ENCODE measurements at places on chromosomes 3 and 15. TPM values are rescaled to one million over a fixed set of nuclear protein-coding genes. Genes with fewer than 3 reads are reported as not detected.

Gene EXD1
- polyA plus RNA-seq: not detected

Gene DCUN1D1
- polyA plus RNA-seq: 16.4 TPM

Gene ARF4
- polyA plus RNA-seq: 119 TPM

Gene TGM4
- not detected for polyA plus RNA-seq

Gene SCG5
- polyA plus RNA-seq: 13.4 TPM

Gene HACL1
- polyA plus RNA-seq: 36.2 TPM

Gene EPHB1
- 1.7 TPM for polyA plus RNA-seq

Gene TRIM59
- polyA plus RNA-seq: 0.90 TPM

Gene KNL1
- polyA plus RNA-seq: 2.2 TPM

Gene ZNF502
- polyA plus RNA-seq: 0.89 TPM

Gene COPB2
- polyA plus RNA-seq: 52.7 TPM

Gene PLIN1
- polyA plus RNA-seq: 10.2 TPM

Gene CPEB1
- not detected for polyA plus RNA-seq

Gene SMARCC1
- 8.5 TPM for polyA plus RNA-seq

Gene EFHB
- not detected for polyA plus RNA-seq

Gene GOLGA6B
- polyA plus RNA-seq: 0.03 TPM

Gene TIGIT
- 0.06 TPM for polyA plus RNA-seq

Gene SI
- not detected for polyA plus RNA-seq

Gene PLCH1
- polyA plus RNA-seq: 0.11 TPM

Gene GOLGA8T
- polyA plus RNA-seq: 0.02 TPM

Gene PIF1
- polyA plus RNA-seq: 0.67 TPM

Gene ITGB5
- 53.0 TPM for polyA plus RNA-seq

Gene RBPMS2
- 7.9 TPM for polyA plus RNA-seq

Gene CLSTN2
- 0.78 TPM for polyA plus RNA-seq

Gene PLSCR2
- polyA plus RNA-seq: not detected

Gene LRRK1
- 1.4 TPM for polyA plus RNA-seq

Gene CPNE4
- not detected for polyA plus RNA-seq

Gene A4GNT
- polyA plus RNA-seq: not detected

Gene TGM5
- polyA plus RNA-seq: not detected

Gene B4GALT4
- 10.9 TPM for polyA plus RNA-seq

Gene CHRNA5
- polyA plus RNA-seq: 0.31 TPM

Gene LRRC31
- polyA plus RNA-seq: 0.74 TPM

Gene UROC1
- polyA plus RNA-seq: 16.5 TPM

Gene ANKRD63
- not detected for polyA plus RNA-seq

Gene DUOXA1
- polyA plus RNA-seq: 0.02 TPM

Gene DLL4
- polyA plus RNA-seq: 2.5 TPM

Gene MORC1
- polyA plus RNA-seq: 0.13 TPM

Gene PLSCR5
- polyA plus RNA-seq: not detected

Gene TTLL13
- 0.17 TPM for polyA plus RNA-seq

Gene TMEM39A
- 4.7 TPM for polyA plus RNA-seq

Gene GATA2
- polyA plus RNA-seq: 0.28 TPM

Gene ASB14
- polyA plus RNA-seq: not detected

Gene ZNF662
- polyA plus RNA-seq: 2.5 TPM

Gene ITIH1
- 1,291 TPM for polyA plus RNA-seq

Gene HYAL2
- 32.9 TPM for polyA plus RNA-seq

Gene IL16
- 4.1 TPM for polyA plus RNA-seq

Gene PLSCR1
- 37.7 TPM for polyA plus RNA-seq

Gene SLC51A
- 41.3 TPM for polyA plus RNA-seq

Gene METTL6
- 2.0 TPM for polyA plus RNA-seq

Gene HYPK
- 6.8 TPM for polyA plus RNA-seq

Gene SLC15A2
- polyA plus RNA-seq: 0.32 TPM

Gene MASP1
- 64.2 TPM for polyA plus RNA-seq

Gene IMPG2
- not detected for polyA plus RNA-seq

All from liver (tissue), 10 donors.